ENCODE measurements at places on chromosomes 3 and 15. TPM values are rescaled to one million over a fixed set of nuclear protein-coding genes. Genes with fewer than 3 reads are reported as not detected.

Gene FAM227B
- polyA plus RNA-seq = 6.2 TPM

DNA sequence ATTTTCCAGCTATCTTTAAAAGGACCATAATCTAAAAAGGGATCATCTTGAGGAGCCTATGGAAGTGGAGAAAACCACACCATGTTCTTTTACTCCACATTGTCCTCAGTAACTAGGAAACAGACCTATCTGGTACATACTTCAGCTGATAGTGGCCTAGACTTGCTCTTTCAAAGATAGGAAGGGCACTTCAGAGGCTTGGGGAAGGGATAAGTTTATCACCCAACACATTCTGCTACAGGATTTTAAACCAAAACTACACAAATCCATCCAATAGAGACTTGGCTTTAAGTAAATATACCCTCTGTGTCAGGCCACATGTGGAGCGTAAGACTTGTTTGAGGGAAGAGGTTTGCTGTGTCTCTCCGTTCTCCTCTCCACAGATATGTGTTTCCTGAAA lies 35.4 kb downstream of the CP start:
- DNase-seq = no peak

- no peak for DNase-seq
Measured at GRCh38 chr3:185502987-185503386, 4.2 kb upstream of the TMEM41A start.

GRCh38 chr15:90994059-90994416 lies 297 bp downstream of the PRC1 start:
- no peak for DNase-seq

GRCh38 chr3:37290551-37290950 lies 116.2 kb upstream of the LRRFIP2 start:
- no peak for DNase-seq

- peak; percentile 62 for DNase-seq
Measured at GRCh38 chr15:75720787-75721479, 8.3 kb upstream of the CSPG4 start.

Gene CHDH
- polyA plus RNA-seq = 2.0 TPM

Gene NT5DC2
- 10.5 TPM for polyA plus RNA-seq

- DNase-seq = no peak
Measured at GRCh38 chr3:182562274-182562673, 231.0 kb upstream of the ATP11B start.

- DNase-seq = no peak
Measured at GRCh38 chr15:35211240-35211902, 126.3 kb upstream of the NANOGP8 start.

Gene MDFIC2
- not detected for polyA plus RNA-seq

GRCh38 chr3:76664816-76665215 lies 375.1 kb upstream of the ROBO2 start:
- no peak for DNase-seq

GRCh38 chr3:142645236-142645793 lies 49.1 kb downstream of the PLS1 start:
- DNase-seq = no peak

DNA sequence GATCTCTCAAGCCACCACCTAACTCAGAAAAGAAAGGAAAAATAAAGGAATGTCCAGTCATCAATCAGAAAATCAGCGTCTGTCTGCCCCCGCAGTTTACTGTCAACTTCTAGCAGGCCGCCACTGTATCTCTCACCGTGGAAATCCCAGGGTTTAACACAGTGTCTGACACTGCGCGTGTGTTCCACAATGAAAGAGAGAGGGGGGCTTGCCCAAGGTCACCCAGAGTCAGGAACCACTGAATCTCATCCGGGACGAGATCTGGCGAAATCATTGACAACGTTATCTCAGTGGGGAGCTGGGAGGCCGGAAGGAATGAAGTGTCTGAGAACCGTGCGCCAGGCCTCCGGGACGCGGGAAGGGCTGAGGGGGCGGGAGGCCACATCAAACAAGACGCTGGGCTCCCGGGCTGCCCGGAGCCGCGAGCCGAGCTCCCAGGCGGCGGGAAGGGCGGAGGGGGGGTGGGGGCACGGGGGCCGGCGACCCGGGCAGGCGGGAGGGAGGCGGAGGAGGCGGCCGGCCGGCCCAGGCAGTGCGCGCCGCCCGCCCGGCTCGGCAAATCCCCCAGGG lies 2.2 kb upstream of the HES1 start:
- peak; percentile 82 for DNase-seq

Gene TRPM1
- not detected for polyA plus RNA-seq

DNA sequence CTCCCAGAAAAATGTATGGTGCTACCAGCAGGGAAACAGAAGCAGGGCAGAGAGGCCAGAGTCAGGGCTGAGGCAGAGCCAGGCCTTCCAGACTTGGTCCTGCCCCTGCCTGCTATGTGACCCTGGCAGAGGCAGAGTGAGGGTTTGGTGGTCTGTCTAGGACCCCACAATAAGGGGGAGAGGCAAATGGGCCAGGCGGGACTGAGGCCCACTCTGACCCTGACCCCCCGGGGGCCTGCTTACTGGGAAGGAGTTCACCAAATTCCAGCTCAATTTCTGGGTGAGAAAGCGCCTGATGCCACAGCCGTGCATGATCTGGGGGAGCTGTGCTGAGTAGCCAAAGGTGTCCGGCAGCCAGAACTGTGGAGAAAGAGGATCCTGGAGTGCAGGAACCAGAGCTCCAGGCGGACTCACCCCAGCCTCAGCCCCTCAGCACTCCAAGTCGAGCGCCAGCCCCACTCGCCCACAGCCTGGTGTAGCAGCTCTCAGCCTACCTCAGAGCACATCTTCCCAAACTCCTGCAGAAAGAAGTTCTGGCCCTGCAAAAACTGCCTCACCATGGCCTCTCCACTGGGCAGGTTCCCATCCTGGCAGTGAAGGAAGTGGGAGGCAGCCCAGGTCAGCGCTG lies 6.9 kb downstream of the MAN2C1 start:
- no peak for DNase-seq

DNA sequence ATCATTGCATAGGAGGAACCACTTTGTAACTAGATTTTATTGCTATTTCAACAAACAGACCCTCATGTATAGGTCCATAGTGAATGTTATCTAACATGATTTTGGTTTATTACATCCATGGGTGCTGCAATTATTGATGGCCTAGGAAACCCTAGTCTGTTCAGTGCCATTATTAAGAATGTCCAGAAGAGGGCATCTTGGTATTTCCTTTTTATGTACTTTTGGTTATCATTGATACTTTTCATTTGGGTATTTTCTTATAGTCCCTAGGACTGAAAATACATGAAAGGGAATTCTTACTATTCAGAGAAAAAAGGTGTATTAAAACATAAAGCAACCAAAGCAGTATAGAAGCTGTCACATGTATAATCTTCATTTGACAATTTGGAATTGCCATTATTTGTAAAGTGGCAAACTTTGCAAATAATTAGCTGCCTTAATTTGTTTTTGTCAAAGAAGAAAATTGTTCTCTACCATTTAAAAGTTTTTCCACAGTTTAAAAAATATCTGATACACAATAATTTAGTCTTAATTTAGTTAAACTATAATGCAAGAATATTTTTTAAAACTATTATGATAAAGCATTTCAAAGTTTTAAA lies 48.7 kb downstream of the CNOT10 start:
- DNase-seq = no peak

DNA sequence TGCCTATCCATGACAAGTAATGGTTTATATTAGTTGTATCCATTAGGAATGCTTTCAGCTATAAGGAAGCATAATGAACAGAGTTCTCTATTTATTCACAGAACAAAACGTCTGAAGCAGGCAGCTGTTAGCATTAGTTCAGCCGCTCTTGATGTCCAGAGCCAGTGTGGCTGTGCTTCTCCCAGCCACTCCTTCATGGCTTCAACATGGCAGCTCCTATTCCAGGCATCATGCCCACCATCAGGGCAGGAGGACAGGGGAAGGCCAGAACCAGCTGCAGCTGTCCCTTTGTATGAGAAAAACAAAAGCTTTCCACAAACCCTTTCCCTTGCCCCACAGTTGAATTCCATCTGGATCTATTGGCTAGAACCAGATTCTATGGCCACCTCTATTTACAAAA lies 12.9 kb upstream of the SNRK start:
- DNase-seq = no peak

DNA sequence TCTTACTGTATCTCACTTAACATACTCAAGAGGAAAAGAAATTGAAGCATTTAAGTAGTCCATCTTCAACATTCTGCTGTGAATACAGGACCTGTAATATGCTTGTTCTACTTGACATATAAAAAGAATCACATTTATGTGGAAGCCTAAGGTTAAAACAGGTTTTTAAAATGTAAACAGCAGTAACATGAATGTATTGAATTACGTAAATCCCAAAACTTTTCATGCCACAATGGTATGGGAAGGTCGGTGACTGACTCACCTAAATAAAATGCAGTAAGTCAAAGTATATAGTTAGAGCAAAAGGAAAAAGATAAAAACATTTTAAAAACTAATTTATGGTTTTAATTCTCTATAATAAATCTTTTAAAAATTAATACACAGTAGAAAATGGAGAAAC lies 115.7 kb upstream of the TJP1 start:
- no peak for DNase-seq

GRCh38 chr15:80052597-80053304 lies 6.7 kb upstream of the ZFAND6 start:
- no peak for DNase-seq

Gene TRIM42
- not detected for polyA plus RNA-seq

GRCh38 chr3:26622621-26623418 lies at the start of gene LRRC3B:
Gene LRRC3B, plus strand, starts transcription at chr3:26622772. Its CDS starts 86,901 bp downstream, at chr3:26709673.
- DNase-seq = peak; percentile 47

- DNase-seq = no peak
Measured at GRCh38 chr3:7710284-7710683, 791.3 kb upstream of the LMCD1 start.

GRCh38 chr15:94383706-94384105 lies 152.3 kb downstream of the MCTP2 start:
- DNase-seq = no peak

GRCh38 chr3:59192473-59192872 lies 142.6 kb upstream of the CFAP20DC start:
- no peak for DNase-seq

Gene TRAT1
- 0.03 TPM for polyA plus RNA-seq

- no peak for DNase-seq
Measured at GRCh38 chr3:172379372-172379771, 68.9 kb downstream of the GHSR start.

DNA sequence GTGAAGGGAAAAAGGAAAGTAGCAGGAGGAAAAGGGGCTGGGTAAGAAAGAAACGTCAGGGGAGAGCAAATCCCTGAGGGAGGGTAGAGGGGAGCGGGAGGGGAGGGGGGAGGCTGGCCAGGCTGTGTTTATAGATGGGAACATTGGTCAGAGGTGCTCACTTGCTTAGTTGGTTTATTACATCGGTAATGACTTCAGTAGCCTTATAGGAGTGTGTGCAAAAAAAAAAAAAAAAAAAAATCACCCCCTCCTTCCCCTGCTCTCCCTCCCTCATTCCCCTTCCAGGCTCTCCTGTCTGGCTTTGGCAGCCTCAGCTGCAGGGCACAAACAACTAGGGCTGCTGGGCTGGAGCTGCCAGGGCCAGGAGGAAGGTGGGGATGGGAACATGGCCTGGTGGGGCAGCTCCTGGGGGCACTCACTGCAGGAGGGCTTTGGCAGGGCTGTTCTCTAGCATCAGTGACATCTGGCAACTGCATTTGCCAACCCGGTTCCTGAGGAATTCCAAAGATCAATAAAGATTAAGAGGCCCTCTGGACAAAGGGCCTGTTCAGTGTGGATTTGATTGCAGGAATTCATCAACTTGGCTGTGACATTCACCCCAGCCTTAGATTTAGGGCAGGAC lies 334.5 kb upstream of the FRG2C start:
- DNase-seq = no peak

Gene CACNA2D3
- polyA plus RNA-seq = 2.7 TPM

Gene LDHAL6B
- not detected for polyA plus RNA-seq

- no peak for DNase-seq
Measured at GRCh38 chr3:11563865-11564185, 79.9 kb downstream of the VGLL4 start.

DNA sequence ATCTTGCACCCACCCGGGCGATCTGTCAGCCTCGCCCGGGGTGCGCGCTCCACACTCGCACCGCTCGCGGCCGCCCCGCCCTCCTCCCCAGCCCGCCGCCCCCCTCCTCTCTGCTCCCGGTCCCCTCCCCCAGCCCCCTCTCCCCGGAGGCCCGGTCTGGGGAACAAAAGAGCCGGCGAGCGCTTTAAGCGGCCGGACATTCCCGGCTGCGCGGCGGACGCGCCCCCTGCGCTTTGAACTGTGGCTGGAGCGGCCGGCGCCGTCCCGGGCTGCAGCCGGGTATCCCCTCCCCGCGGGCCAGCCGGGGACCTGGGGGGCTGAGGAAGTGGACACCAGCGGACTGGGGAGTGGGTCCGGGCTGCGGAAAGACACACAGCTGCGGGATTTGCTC lies at the start of gene IGDCC3:
IGDCC3 (minus strand) TSS at position 27 of the 391 bp plus-strand sequence. CDS start 214 bp downstream, outside the sequence.
- no peak for DNase-seq

Gene ZNF717
- polyA plus RNA-seq = 1.1 TPM

DNA sequence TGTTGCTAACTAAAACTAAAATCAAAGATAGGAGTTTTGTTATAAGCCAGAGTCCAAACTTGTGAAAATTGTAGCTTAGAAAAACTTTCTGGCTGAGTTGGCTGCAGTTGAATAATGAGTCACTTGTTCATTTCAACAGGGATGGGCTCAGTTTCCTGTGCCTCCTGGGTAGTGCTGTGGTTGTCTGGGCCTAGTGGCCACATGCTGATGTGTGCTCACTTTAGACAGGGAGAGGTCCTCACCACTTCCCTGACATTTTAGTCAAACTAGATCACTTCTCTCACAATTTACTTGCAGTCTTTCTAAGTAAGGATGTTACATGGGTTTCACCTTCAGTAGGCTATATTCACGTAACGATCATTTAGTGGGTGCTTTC lies 6.3 kb upstream of the UBE2Q2 start:
- DNase-seq = peak; percentile 30

GRCh38 chr3:196144383-196145105 lies 62.7 kb upstream of the TFRC start:
- DNase-seq = no peak

DNA sequence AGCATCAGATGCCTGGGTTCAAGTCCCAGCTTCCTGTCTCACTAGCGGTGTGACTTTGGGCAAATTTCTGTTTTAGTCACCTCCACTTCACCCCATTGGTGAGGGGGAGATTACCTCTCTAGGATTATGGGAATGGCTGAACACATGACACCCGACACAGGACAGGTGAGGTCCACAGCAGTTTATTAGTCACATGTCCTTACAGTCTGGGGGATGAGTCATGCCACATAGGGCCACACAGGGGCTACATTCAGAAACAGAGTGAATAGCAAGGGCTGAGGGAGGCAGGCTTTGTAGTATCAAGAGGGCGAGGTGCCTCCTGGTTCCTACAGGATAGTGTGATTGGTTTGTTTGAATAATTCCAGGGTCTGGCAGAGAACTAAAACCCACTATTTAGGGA lies 15.2 kb upstream of the ITGA11 start:
- DNase-seq = no peak

Gene FAM81A
- polyA plus RNA-seq = 1.4 TPM
